Esophagus muscularis mucosa (tissue), 4 donors: ENCODE measurements at places on chromosomes 4 and X.

GRCh38 chr4:28267166-28267565 lies 1406.5 kb downstream of the STIM2 start:
- no peak for DNase-seq

DNA sequence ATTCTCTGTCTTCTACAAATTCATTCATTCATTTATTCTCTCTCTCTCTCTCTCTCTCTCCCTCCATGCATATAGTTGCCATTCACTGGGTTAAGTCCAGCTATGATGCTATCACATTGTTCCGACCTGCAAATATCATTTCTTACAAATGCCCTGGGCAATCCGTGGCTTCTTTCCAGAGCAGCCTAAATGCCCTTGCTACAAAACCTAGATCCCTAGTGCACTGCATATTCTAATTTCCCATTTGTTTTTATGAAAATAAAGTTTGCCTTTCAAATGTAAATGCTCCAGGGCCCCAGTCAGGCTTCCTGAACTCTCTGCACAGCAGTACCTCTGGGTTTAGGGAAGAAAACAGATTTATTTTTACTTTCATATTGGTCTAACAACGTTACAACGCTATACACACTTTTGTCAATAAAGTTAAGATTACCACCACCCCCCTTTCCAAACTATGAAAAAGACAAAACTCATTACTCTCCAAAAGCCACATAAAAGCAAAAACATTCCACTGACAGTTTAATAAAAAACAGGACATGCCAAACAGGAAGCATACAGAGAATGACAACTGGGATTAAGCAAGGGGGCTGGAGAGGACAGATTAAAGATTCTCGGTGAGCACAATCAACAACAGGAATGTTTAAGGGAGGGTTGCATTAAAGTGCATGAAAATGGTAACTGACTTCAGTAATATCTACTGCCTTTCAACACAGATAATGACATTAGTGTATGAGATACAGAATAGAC lies 104.3 kb downstream of the USP46 start:
- DNase-seq, result no peak

DNA sequence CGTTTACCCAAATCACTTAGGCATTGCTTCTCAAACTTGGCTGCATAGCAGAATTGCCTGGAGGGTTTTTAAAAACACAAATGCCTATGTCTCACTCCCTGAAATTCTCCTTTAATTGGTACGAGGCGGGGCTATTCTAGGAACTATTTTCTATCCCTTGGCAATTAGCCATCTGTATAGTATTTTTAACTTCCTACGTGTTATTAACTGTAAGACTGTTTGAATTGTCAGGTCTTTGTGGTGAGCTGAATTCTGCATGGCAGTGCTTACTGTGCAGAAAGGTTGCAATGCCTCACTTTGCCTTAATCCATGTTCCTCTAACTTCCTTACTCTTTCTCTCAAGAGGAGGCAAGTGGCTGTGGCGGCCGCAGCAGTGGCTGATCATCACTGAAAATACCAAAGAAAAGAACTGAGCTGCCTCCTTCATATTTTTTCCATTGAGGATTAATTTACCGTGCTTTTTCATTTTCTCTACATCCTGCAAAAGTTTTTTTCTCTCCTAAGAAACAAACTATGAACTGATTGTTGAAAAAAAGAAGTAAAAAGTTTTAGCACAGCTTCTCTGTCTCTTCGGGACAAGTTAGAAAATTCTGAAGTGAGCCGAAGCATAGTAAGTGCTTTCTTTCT lies at the start of gene SHROOM3:
Gene SHROOM3, plus strand, starts transcription at position 329 of the 627 bp plus-strand sequence. CDS start 824 bp downstream, outside the sequence.
- DNase-seq, result no peak

- no peak for DNase-seq
Measured at GRCh38 chrX:151697522-151697921, 2.3 kb downstream of the PRRG3 start.

DNA sequence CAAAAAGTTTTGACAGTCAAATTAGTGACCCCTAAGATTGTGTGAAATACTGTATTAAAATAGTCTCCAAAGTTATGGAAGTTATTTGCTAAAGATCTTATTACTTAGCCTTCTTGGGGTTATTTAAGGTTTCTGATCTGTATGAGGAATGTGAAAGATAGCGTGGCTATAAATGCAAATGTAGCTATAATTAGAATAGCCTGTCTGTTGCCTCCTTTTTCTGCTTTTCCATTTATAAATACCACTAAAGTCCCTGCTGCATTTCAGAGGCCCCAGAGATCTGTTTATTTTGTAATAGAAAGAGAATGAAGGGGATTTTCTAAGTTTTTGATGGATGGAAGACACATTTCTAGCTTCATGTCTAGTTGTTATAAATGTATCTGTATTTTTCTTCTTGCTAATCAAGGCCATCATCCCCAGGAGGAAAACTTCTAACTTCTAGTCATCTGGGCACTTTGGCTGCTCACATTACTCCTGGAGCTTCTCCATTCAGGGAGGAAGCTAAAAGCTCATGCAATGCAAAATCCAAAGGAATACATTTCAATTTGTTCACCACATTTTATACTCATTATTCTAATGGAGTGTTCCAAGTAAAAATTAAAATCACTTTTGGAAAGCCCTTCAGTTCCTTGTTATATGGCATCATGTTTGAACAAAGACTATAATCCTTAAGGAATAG lies 73.9 kb downstream of the INTS12 start:
- no peak for DNase-seq
